Stimulated activated CD8-positive, alpha-beta memory T cell treated with anti-CD3 and anti-CD28 coated beads, Interleukin-15, amount 100 ng/mL, for 48 hours (primary cell): ENCODE measurements at places on chromosomes 4 and X.

DNA sequence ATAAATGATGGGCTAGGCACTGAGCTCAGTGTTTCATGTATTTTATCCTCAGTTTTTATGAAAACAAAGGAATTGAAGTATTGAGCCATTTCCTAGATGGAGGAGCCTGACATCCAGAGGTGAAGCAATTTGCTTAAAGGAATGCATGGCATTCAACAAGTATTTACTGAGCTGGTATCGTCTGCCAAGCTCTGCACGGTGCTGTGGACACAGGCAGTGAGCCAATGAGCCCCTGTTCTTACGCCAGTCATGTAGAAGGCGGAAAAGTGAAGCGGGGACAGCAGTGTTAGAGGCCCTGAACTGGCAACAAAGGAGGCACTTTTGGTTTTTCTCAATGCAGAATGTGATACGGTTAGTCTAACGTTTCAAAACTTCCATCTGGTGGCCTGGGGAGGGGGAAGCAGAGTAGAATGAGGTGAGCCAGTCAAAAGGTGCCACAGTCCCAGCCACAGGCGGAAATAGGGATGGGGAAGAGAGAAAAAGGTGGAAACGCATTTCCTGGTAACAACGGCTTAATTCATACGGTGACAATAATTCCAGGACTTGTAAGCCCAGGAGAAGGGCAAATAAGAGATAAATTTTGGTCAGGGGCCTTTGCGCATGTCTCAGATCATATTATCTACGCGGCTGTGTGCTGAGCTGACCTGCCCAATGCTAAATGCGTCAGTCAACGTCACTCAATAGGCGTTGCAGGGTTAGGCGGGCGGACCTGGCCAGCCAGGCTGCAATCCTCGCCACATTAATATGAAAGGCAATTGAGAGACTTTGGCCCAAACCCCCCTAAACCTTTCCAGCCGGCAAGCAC is 133.9 kb downstream of the AFAP1 start:
- DNase-seq: no peak

- DNase-seq: no peak
Measured at GRCh38 chr4:24076811-24077210, 187.0 kb upstream of the PPARGC1A start.

DNA sequence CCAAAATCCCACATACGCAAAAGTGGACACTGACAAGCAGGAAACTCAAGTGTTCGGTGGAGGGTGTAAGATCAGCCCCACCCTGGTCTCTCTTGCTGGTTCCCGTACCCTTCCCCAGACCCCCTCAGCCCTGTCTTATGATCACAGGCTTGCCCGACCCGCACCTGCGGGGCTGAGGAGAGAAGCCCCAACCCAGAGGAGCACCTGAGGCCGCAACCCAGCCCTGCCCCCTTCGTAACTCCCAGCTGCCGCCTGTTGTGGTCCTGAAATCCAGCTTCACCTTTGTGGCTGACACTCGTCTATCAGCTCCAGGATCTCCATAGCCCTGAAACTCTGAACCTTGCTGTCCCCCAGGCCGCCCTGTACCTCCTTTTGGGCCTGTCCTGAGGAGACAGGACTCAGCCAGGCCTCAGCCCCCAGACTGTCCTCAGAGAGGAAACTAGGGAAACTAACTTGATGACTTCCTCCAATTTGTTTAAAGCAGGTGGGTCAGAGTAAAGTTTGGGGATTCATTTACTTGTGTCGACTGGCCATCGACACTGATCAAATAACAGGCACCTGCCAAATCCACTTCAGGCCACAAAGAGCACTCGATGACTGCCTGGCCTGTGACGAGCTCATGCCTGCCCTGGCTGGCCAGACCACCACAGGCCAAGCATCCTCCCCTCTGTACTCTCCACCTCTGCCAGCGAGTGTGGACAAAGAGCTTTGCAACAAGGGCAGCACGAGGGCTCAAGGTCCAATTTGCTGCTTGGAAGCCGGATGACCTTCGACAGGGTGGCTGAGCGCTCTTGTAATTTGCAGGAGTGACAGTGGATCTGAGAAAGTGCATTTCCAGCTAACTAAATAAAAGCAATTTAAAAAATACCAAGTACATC is 19.3 kb downstream of the DCTD start:
- no peak for DNase-seq

- no peak for DNase-seq
Measured at GRCh38 chrX:153762626-153763173, 1.3 kb upstream of the PLXNB3 start.

DNA sequence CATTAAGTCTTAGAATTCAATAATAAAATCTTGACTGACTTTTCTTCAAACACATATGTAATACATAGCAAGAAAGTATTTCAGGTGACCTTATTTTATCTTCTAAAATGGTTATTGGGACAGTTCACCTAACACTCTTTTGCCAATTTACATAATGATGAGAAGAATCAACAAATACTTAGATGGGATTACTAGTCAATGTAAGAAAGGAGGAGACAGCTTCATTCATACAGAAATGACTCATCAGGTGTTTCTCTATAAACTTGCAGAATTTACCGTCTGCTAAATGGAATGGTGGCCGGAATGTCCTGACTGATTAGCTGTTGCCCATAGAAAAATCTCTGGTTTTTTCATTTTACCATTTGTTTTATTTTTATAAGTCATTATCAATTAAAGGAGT is 115.0 kb upstream of the ETNPPL start:
- no peak for DNase-seq

- DNase-seq: no peak
Measured at GRCh38 chrX:85419293-85419692, 39.8 kb upstream of the POF1B start.

DNA sequence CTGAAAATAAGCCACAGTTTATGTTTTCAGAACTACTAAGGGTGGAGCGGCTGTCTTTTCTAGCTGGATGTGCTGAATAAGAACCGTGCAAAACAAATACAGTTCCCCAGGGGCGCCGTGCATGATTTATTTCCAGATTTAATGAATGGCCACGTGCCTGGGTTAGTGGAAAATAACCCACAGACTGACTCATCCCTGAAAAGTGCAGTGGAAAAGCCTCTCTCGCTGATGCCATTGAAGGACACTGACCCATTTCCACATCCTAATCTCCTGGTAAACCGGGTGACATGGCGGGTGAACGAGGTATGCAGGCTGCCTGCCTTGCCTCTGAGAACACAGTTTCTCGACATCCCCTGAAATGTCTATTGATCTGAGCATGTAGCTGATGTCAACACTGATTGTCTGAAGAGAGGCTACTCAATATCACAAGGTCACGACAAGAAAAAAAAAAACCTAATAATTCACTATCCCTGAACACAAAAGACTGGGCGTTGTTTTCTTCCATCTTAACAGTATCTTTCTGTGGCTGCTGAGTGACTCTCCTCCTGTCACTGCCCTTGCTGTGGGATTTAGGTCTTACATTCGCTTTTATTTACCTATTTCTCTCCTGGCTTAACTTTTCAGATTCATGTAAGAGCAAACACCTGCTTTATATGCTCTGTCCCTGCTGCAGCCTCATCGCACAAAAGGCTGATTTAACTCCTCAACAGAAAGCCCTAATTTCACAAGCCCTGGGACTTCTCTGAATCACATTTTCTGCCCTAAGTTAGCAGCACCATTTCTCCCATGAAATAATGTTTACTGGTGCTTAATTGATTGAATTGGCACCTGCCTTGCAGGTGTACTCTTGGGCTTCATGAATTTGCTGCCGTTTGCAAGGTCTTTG is 76.9 kb upstream of the SCOC start:
- no peak for DNase-seq

- DNase-seq: no peak
Measured at GRCh38 chr4:81635739-81636138, 164.0 kb upstream of the RASGEF1B start.

DNA sequence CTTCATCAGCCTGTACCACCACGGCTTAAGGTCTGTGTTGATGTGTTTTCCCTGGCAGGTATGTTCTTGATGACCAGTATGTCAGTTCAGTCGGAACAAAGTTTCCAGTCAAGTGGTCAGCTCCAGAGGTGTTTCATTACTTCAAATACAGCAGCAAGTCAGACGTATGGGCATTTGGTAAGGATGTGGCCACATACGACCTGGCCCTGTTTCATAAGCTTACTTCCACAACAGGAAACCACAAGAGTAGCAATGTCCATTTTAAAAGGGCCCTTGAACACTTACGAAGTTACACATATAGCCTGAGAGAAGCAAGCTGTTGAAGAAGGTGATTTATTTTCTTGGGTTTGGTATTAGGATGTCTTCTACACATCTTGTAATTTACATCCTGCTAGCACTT is 46.1 kb downstream of the BMX start:
- DNase-seq: no peak

DNA sequence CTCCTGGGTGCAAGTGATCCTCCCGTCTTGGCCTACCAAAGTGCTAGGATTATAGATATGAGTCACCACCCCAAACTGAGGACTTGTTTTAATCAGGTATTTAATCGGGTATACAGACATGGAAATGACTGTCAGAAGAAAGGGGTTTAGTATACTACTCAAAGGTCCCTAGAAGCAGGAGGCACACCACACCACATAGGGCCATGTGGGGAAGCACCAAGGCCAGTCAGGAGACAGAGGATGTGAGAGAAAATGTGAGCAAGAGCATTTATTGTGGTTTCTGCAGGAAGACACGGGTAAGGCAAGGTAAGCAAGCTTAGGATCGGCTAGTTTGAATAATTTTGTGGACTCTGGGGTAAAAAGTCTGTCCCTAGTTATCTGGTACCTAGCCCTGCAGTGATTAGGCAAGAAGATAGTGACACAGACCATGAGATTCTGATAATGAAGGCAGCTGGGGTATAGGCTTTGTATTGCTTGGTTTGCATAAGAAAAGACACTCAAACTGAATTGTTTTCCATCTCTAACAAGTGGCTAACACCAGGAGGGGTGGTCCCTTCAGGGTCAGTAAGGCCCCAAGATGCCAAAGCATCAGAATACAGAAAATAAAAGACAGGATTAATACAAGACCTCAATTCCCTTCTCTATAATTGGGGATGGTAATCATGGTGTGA is 408.8 kb upstream of the F9 start:
- DNase-seq: no peak

- no peak for DNase-seq
Measured at GRCh38 chr4:109494563-109494962, 60.9 kb downstream of the SEC24B start.

DNA sequence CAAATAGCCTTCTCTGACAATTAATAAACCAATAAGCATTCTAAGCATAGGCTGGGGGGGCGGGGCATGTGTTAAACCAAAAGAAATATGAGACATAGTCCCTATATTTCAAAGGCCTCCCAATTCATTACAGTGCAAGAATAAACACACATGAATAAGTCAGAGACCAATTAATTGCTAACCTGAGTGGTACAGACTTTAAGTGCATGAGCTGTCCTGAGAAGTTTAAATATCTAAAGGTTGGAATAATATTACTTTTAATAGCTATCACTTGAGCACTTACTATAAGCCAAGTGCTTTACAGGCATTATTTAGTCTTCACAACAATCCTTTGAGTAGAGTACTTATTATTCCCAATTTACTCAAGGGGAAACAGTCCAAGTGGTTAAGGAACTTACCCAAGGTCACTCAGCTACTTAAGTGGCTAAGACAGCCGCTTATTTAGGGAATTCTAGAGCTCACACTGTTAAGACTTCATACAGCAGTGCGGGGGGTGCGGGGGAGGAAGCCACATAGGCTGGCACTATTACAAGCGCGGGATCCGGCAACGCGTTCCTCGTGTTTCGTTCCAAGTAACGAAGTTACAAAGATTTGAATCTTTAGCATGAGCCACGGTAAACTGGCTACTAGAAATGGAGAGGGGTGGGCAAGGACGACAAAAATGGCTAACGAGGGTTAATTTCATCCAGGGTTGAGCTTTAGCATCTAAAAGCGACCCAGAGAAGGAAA is 1.4 kb downstream of the THOC2 start:
- no peak for DNase-seq

DNA sequence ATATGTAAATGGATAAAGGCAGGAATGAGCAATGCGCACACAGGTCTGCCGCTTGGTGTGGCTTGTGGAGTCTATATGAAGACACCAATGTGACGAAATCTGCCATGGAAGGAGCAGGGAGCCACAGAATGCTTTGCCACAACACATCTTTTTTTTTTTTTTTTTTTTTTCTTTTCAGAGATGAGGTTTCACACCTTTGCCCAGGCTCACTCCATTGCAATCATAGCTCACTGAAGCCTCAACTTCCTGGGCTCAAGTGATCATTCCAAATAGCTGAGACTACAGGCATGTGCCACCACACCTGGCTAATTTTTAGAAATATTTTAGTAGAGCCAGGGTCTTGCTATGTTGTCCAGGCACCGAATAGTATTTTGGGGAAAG is 17.4 kb upstream of the SLC34A2 start:
- DNase-seq: no peak

DNA sequence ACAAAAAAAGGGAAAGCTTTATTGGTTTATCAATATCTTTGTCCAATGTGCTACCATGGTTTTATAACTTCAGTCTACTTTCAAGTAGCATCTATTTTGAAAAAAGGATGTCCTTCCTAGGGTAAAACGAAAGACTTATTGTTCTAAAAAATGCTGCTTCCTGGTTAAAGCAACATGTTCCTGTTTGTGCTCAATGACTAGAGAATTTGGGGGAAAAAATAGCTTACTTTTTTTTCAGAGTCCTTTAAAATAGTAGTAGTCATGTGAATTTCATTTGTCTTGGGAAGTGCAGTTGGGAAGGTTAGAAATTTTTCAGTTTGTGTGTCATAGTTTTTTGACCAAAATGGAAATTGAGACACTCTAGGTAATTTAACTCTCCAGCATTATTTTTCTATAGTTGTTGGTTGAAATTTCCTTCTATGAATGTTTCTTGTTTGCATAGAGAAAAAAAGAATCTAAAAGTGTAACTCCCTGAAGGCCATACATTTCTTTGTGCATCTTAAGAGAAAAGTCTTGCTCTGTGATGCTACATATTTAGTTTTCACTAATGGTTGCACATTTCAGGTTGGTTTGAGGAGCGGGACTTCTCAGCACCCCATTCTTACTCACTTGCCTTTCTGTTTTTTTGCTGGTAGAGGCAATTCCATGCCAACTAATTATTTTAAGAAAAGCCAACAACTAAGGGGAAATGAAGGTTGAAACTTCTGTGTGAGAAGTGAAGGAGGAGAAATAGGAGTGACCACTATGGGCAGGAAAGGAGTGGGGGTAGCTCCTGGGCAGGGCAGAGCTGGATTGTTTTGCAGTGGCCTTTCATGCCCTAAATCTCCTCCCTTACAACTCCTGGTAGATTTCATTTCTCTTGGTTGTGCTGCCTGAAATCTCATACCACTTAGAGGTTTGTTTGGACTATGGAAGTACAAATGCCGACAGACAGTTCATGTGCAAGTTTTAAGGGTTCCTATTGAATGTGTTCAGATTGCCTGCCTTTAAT is 76.4 kb downstream of the RAPGEF2 start:
- DNase-seq: no peak

DNA sequence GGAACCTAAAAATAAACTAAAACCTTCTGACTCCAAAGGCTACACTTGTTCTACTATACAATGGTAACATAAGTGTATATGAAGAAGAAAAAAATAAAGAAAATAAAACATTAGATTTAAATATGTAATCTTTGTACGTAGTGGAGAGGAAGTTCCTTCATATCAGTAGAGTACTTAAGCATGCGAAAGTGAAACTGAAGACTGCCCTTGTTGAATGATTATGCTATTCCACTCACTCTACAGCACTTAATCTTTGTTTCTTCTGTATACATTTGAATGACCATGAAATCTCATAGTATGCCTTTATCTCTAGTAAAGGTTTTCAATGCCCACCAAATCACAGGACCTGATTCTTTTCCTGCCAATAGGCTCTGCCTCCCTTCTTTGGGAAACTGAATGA is 78.9 kb downstream of the NDST3 start:
- no peak for DNase-seq

- no peak for DNase-seq
Measured at GRCh38 chr4:76087007-76087769, 12.7 kb downstream of the ART3 start.
